ENCODE measurements at places on chromosomes 6 and 20.

- no peak for DNase-seq
Measured at GRCh38 chr6:141484711-141485110, 648.0 kb upstream of the GJE1 start.

DNA sequence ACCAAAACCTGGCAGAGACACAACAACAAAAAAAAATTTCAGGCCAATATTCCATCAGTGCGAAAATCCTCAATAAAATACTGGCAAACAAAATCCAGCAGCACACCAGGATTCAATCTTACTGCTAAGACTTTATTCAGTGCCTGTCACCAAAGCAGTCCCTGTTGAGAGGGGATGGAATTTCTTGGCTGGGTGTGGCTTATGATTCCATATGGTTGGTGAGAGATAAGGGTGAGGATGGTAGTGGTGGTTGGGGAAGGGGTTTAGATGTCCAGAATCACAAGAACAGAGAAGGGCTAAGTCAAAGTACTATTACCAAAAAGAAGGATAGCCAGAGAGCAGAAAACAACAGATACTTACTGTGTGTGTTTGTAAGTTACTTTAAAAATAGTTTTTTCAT lies 152.8 kb upstream of the SLC35B3 start:
- no peak for DNase-seq

- DNase-seq, result no peak
Measured at GRCh38 chr6:35028781-35029769, 112.1 kb downstream of the TCP11 start.

- DNase-seq, result peak; percentile 45
Measured at GRCh38 chr6:25312034-25312620, 33.0 kb downstream of the CARMIL1 start.

DNA sequence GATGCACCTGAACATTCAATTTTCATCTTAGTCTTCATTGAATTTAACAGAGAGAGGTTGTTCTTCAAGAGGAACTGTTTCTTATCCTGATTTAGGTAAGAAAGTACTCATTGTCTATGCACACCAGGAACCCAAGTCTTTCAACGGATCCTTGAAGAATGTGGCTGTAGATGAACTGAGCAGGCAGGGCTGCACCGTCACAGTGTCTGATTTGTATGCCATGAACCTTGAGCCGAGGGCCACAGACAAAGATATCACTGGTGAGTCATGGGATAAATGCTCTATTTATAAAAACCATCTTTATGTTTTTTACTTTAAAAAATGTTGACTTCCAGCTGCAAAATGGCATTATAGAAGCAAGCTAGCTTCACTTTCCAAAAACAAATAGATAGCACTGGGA lies 10.2 kb downstream of the NQO2 start:
- DNase-seq, result no peak

GRCh38 chr20:63457737-63458136 lies 14.7 kb downstream of the KCNQ2 start:
- DNase-seq, result no peak

GRCh38 chr6:113908801-113909200 lies 51.7 kb downstream of the MARCKS start:
- no peak for DNase-seq

DNA sequence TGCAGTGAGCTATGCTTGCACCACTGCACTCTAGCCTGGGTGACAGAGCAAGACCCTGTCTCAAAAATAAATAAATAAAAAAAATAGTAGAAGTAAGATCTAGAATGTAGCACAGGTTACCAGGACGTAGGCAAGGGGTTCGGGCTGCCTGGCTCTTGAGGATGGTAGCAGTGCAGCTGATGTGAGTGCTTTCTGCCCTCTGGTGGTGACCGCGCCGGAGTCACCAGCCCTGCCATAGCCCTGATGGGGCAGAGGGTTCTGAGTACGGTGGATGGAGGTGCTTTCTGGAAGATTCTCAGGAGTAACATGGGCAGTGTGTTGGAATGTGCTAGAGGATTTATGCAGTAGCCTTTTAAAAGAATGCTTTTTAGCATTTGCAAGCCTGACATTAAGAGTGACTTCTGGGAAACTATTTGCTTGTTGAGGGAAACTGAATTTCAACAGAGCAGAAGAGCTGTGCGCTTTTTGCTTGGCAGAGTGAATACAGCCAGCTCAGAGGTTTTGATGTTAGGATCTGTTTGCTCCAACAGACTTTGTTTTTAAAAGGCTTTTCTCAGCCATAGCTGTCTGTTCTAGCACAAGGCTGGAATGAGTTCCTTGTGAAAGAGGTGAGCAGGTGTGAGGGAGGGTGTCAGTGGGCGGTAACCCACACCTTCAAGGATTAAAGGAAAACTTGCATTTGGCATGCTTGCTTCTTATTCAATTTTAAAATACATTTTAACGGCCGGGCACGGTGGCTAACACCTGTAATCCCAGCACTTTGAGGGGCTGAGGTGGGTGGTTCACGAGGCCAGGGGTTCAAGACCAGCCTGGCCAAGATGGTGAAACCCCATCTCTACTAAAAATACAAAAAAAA lies 65.9 kb downstream of the PTPN1 start:
- DNase-seq, result no peak

- no peak for DNase-seq
Measured at GRCh38 chr20:59718071-59718470, 113.7 kb downstream of the PHACTR3 start.

GRCh38 chr6:146775220-146775619 lies 176.4 kb downstream of the ADGB start:
- DNase-seq, result no peak

- DNase-seq, result no peak
Measured at GRCh38 chr20:32077190-32077589, 25.1 kb downstream of the HCK start.

Data from HFF-Myc (cell line).